A549 treated with DMSO at 1 μM for 4 hours (cell line): ENCODE measurements at places on chromosomes 2 and 18. TPM values are rescaled to one million over a fixed set of nuclear protein-coding genes. Genes with fewer than 3 reads are reported as not detected.

The GYPC gene
- total RNA-seq, result not detected in 5 replicates

The SLC38A11 gene
- not detected in 5 replicates for total RNA-seq

The UGT1A4 gene
- 0.07 TPM in 1 of 5 replicates, not detected in the others for total RNA-seq

The GREB1L gene
- 1.7 to 3.9 TPM (median 2.2 TPM) in 5 replicates for total RNA-seq

The OSR1 gene
- 4.9 to 9.0 TPM (median 5.3 TPM) in 5 replicates for total RNA-seq

The METTL5 gene
- 61.8 to 86.8 TPM (median 65.0 TPM) in 5 replicates for total RNA-seq

The TXNL1 gene
- 61.9 to 76.0 TPM (median 70.7 TPM) in 5 replicates for total RNA-seq

The METTL8 gene
- total RNA-seq, result 23.9 to 35.3 TPM (median 30.8 TPM) in 5 replicates

The C2orf78 gene
- total RNA-seq, result not detected in 5 replicates

The HAAO gene
- 0.07 to 0.18 TPM in 2 of 5 replicates, not detected in the others for total RNA-seq

The GTF2A1L gene
- not detected in 5 replicates for total RNA-seq

The SERPINB11 gene
- total RNA-seq, result 0.07 to 0.08 TPM in 2 of 5 replicates, not detected in the others

The OR6B2 gene
- total RNA-seq, result not detected in 5 replicates

The IL36A gene
- total RNA-seq, result not detected in 5 replicates

The KATNAL2 gene
- total RNA-seq, result 0.75 to 2.6 TPM (median 1.8 TPM) in 5 replicates

The ADCY3 gene
- 73.0 to 86.5 TPM (median 79.7 TPM) in 5 replicates for total RNA-seq

The PCARE gene
- not detected in 5 replicates for total RNA-seq

The M1AP gene
- not detected in 5 replicates for total RNA-seq

The CFC1B gene
- total RNA-seq, result not detected in 5 replicates

The ACTG2 gene
- 0.10 to 0.38 TPM (median 0.17 TPM) in 5 replicates for total RNA-seq

The FSHR gene
- not detected in 5 replicates for total RNA-seq

The C2orf66 gene
- total RNA-seq, result 0.05 to 0.17 TPM (median 0.12 TPM) in 4 of 5 replicates, not detected in the other

The DBI gene
- 376 to 494 TPM (median 393 TPM) in 5 replicates for total RNA-seq

The LOXL3 gene
- 0.25 to 0.55 TPM (median 0.40 TPM) in 5 replicates for total RNA-seq

The ASB18 gene
- total RNA-seq, result not detected in 5 replicates

The DOCK10 gene
- total RNA-seq, result 41.5 to 49.8 TPM (median 46.6 TPM) in 5 replicates

The RUFY4 gene
- not detected in 5 replicates for total RNA-seq

The NETO1 gene
- not detected in 5 replicates for total RNA-seq

The TRABD2A gene
- 8.9 to 10.8 TPM (median 10.3 TPM) in 5 replicates for total RNA-seq

The FAM237A gene
- not detected in 5 replicates for total RNA-seq

The LRP1B gene
- total RNA-seq, result not detected in 5 replicates

The PPIL3 gene
- 20.1 to 30.1 TPM (median 25.7 TPM) in 5 replicates for total RNA-seq

The CYS1 gene
- 0.65 to 1.7 TPM (median 1.4 TPM) in 5 replicates for total RNA-seq

The RTP5 gene
- total RNA-seq, result not detected in 5 replicates

The MROH2A gene
- total RNA-seq, result 0.14 to 0.32 TPM (median 0.20 TPM) in 5 replicates

The HNMT gene
- total RNA-seq, result 0.28 to 1.2 TPM (median 0.44 TPM) in 5 replicates

The CD8B2 gene
- total RNA-seq, result not detected in 5 replicates

The DTNA gene
- 0.06 to 0.32 TPM (median 0.17 TPM) in 5 replicates for total RNA-seq

The RGPD6 gene
- 7.4 to 14.8 TPM (median 11.0 TPM) in 5 replicates for total RNA-seq

The LBX2 gene
- total RNA-seq, result 3.5 to 4.6 TPM (median 4.1 TPM) in 5 replicates
